ENCODE measurements at places on chromosomes 5 and 9.

DNA sequence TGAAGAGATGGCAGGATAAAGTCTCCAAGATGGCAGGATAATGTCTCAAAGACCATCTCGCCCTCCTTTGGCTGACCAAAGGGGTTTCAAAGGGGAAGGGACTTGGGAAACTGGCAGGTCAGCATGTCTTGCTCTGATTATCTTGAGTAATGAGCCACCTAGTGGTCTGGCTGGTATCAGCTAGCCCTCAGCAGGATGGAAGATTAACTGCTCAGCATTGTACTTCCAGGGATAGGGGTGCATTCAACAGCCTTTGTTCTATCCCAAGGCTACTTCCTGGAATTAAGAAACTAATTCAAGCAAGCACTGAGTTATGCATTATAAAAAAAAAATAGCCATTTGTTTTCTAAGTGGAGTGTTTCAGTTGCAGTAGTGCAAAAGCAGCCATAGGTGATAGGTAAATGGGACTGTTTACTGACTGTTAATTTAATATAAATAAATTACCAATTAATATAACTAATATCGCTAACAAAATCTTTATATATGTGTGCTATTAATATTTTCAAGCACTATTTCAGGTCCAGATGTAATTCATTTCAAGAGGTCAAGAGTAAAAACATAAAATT, 555.5 kb downstream of the CDH9 start:
- no peak for DNase-seq

DNA sequence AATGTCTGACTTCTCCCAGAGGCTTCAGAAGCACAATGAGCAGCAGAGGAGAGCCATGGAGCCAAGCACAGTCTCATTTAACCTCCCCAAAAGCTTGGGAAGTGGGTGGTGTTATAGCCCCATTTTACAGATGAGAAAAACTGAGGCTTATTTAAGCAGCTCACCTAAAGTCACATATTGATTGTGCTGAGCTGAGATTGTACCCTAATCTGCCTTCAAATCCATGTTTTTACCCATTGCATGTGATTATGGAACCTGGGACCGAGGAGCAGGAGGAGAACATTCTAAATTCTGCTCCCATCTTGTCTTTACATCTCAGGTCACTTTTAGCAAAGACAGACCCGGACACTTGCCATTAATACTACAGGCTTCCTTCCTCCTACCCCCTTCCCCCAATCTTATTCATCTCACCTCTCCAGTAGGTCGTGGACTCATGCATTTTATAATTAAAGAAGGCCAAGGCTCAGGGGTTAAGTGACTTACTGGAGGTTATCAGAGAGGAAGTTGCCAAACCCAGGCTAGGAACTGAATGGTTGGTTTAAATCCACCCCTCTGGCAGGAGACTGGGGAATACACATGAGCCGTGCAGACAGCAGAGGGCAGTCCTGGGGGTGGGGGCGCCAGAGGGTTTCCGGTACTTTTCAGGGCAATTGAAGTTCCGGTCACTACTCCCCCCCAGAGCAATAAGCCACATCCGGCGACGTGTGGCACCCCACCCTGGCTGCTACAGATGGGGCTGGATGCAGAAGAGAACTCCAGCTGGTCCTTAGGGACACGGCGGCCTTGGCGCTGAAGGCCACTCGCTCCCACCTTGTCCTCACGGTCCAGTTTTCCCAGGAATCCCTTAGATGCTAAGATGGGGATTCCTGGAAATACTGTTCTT, 51.0 kb upstream of the IL17B start:
- DNase-seq: no peak

DNA sequence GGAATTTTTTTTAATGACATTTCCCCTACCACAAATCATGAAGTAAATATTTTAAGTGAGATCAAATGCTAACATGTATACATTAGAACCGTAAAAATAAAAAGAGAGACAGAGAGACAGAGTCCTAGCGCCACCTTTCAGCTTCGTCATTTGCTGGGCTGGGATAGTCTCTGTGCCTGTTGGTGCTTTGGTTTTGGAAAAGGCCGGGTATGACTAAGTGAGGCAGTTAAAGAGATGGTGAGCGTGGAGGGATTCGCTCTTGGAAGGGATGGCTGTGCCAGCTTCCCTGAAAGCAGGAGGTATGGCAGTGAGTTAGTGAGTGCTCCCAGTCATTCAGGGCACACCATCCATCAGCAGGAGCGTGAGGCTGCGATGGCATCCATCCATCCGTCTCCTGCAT, 729.6 kb upstream of the WWC1 start:
- DNase-seq: no peak

- peak; percentile 23 for DNase-seq
Measured at GRCh38 chr9:33234511-33235467, 5.2 kb upstream of the SPINK4 start.

- DNase-seq: no peak
Measured at GRCh38 chr5:6565492-6565891, 67.4 kb downstream of the NSUN2 start.

DNA sequence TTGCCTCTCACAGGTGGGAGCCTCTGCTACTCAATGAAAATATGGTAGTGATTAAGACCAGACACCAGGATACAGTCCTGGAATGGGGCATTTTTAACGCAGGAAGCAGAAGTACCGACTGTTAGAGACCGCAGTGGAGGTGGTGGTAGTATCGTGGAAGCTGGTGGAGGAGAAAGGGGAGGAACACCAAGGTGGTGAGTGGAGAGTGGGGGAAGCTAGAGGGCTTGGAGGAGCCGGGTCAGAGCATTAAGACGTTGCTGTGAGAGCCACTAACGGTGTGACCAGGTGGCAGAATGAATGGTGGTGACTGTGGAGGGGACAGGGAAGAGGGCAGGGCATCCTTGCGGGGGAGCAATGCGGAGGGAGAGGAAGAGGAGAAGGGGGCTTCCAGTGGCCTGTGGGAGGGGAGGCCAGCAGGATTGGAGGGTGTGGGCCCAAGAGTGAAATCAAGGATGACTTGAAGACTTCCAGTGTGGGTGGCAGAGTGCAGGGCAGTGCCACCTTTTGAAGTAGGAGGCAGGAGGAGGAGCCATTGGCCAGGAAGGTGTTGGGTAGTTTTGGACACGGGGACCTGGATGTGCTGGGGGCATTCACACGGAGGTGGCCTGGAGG, 1.6 kb upstream of the UBAC1 start:
- DNase-seq: no peak

GRCh38 chr9:76245518-76245917, 148.7 kb downstream of the RFK start:
- no peak for DNase-seq

Data from Peyer's patch (tissue), 4 donors.